ENCODE measurements at places on chromosomes 1 and 21.

GRCh38 chr1:229893762-229894444 is 173.1 kb upstream of the GALNT2 start:
- no peak for DNase-seq

- DNase-seq: no peak
Observed at GRCh38 chr1:42145764-42146625, 7.2 kb upstream of the GUCA2B start.

GRCh38 chr1:220706480-220706879 is 16.3 kb downstream of the C1orf115 start:
- no peak for DNase-seq

GRCh38 chr1:223421676-223422075 is 28.5 kb downstream of the CCDC185 start:
- DNase-seq: no peak

DNA sequence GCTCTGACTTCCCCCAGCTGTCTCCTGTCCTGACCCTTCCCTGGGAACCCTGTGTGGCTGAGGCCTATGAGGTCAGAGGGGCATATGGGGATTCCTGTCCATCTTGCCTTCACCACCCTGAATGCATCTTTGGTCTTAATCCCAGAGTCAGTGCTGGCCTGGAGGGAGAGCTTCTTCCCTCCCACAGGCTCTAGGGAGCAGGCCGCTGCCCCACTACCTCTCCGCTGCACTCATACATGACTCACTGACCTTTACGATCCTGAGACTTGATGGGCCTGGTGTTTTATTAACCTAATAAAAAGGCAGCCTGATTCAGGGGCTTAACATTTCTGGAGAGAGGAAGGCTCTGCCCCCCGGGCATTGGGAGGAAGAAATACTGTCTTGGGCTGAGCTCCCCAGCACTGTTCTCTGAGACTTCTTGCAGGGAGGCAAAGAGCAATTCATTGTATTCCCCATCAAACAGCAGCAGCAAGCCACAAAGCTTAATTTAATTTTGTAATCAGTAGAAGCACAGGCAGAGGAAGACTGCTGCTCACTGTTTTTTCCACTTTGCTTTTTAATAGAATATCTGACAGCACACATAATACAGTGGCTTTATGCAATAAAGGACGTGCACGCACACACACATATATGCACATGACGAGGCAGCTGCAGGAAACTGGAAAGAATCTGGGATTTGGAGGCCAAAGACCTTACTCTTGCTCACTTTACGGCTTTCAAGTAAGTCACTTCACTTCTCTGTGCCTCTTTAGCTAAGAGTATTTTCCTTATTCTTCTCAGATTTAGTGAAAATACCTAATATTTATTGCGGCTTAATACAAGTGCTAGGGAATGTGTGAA is 89.2 kb upstream of the GRIK3 start:
- peak; percentile 10 for DNase-seq

GRCh38 chr1:212203630-212204029 is 81.6 kb upstream of the PPP2R5A start:
- no peak for DNase-seq

DNA sequence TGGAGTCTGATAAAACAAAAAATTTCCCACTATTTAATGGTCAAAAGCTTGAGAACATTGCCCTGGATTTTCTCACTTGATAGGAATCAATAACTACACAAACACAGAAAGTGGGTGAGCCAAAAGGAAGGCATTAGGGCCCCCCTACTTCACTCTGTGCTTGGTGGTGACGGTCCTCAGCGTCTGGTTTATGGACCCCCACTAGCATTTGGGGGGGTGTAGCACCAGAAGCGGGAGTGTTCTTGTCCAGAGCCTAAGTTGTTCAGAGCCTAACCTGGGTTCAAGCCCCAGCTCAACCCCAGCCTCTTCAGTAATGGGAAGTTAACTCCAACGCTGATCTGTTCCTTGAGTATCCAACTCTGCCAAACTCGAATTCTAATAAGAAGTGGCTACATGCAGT is 33.1 kb downstream of the STPG1 start:
- DNase-seq: no peak

GRCh38 chr1:97647776-97648175 is 273.1 kb downstream of the DPYD start:
- DNase-seq: no peak

- no peak for DNase-seq
Observed at GRCh38 chr1:63770381-63770780, 3.4 kb upstream of the ROR1 start.

GRCh38 chr1:162302306-162303003 is 74.2 kb downstream of the SPATA46 start:
- DNase-seq: no peak

GRCh38 chr1:21396516-21396915 is 43.4 kb upstream of the NBPF3 start:
- no peak for DNase-seq

DNA sequence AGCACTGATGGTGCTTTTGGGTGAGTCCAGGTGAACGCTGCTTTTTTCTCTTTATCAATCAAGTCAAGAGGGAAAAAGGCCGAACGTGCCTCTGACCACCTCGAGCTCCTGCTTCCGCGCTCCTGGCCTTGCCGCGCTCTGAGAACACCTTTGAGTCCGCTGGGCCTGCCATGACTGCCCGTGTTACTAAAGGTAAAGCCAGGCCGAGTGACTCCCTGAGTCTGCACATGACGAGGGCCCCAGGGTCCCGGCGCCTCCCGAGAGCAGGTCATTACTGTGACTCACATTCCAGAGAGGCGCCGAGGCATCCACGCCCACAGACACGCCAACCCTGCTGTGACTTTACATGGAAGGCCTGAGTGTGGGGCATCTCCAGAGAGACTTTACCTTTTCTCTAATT is 11.1 kb downstream of the POFUT2 start:
- no peak for DNase-seq

GRCh38 chr21:46050668-46051378 is 47.1 kb upstream of the COL6A2 start:
- no peak for DNase-seq

- no peak for DNase-seq
Observed at GRCh38 chr1:30173560-30173959, 549.8 kb downstream of the MATN1 start.

DNA sequence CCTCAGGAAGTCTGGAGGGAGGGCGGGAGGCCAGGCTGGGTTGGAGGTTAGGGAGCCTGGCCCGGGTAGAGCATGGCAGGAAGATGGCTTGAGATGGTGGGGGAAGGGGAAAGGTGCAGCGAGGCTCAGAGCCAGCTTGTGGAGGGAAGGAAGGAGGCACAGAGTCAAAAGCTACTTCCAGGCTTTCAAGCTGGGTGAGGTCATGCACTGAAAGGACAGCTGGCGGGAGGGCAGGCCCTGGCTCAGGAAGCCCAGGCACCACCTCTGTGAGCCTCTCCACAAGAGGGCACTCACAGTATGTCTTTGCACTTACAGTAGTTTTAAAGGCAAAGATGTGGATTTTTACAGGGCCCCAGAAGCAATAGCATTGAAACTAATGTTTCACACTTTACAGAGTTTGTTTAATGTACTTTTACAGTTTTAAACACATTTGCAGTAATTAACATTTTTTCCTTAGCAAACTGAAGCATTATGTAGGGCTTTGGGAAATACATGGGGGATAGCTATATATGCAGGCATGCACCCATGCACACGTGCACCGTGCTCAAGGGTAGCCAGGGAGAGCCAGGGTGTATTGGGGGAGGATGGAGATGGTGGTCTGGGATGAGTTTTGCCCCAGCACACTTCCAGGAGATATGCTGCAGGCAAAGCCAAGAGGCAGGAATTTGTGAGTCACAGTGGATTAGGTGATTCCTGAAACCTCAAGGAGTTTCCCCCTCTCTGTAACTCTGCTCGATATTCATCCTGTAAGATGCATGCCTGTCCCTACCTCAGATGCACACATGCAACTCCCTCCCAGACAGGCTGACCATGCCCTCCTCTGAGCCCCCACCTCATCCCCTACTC is 6.1 kb upstream of the ADAM15 start:
- peak; percentile 68 for DNase-seq

- DNase-seq: no peak
Observed at GRCh38 chr1:25707280-25708016, 90.9 kb downstream of the MAN1C1 start.

DNA sequence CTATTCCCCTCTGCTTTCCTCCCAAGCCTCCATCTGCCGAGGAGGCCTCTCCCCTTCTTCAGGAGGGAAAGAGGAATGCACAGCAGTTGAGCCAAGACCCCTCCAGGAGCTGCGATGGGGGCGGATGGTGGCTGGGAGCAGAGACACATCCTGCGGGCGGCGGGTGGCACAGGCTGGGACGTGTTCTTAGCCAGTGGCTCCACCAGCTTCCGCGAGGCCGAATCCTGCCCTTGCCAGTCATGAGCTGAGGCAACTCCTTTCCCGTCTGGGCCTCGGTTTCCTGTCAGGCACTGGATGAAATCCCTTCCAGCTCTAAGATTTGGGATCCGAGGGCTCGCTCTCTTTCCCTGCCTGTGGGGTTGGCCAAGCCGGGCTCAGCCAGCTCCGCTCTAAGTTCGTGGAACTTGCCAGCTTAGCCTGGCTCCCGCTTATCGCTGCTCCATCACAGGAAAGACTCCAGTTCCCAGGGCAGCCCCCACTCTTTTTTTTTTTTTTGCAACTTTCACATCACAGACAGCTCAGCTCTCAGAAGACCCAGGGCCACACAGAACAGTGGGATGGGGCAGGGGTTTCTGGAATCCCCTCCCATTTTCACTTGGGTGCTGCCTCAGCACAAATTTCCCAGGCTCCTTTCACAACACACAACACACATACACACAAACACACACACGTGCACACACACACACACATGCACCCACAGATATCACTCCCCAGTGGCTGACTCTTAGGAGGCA is 506 bp downstream of the MYOM3 start:
- DNase-seq: no peak

GRCh38 chr1:3441410-3441847 is 13.0 kb upstream of the ARHGEF16 start:
- no peak for DNase-seq

DNA sequence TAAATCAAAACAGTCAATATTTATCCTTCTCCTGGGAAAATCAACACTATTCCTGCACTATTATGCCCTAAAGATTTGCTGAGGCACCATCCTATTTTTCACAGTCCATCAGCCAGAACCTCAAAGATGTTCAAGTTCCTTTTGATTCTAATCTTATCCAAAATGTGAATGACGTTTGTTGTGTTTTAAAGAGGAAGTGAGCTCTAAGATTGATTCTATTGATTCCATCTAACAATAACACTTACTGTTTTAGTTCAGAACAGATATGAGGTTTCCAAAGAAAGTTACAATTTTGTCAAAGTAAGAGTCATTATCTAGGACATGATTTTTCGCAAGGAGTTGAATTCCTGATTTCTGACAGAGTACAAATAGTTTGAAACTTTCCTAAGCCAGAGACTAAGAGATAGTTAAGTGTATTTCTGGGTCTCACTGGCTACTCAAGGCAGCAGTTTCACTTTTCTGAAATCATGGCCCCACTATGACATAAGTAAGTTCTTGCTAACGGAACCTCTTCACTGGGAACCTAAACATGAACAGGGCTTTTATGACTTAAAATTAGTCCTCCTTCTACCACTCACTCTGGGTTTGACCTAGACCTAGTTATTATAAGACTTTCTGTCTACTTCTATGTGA is 84.7 kb downstream of the LHX9 start:
- no peak for DNase-seq

DNA sequence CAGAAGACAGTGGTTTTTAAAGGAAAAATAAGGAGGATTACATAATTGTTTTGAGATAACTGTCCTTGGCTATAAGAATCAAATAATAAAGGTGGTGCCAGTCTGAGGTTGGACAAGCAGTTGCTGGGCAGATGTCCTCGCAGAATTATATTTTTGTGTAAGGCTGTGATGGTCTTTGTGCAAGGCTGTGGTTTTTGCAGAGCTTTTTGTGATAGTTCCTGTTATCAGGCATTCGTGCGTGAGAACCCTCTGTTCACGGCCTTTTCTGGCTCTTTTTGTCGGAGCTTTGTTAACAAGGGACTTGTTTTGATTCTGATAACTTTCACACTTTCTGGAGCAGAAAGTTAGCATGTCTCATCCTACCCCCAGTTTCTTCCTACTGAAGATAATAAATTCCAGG is 33.4 kb downstream of the SH3BP5L start:
- DNase-seq: no peak

DNA sequence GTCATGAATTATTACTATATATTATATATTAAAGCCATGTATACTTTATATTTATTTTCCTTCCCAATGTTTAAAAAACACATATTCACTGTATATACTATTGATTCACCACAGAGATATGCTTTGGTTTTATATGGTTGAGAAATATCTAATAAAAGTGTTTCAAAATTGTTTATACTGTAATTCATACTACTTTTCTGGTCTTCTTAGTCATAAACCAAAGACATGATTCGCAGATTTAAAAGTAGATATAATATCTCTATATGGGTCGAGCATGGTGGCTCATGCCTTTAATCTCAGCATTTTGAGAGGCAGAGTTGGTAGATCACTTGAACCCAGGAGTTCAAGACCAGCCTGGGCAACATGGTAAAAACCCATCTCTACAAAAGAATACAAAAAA is 738.4 kb downstream of the USP25 start:
- no peak for DNase-seq

GRCh38 chr1:207755846-207756693 is 4.2 kb downstream of the CD46 start:
- DNase-seq: peak; percentile 38

- peak; percentile 26 for DNase-seq
Observed at GRCh38 chr1:26164036-26164860, 4.5 kb downstream of the C1orf232 start.

GRCh38 chr1:232250838-232251237 is 379.1 kb downstream of the SIPA1L2 start:
- no peak for DNase-seq

- DNase-seq: no peak
Observed at GRCh38 chr1:78339490-78339889, 151.3 kb upstream of the PTGFR start.

- no peak for DNase-seq
Observed at GRCh38 chr1:51326839-51327238, 3.5 kb downstream of the TTC39A start.

DNA sequence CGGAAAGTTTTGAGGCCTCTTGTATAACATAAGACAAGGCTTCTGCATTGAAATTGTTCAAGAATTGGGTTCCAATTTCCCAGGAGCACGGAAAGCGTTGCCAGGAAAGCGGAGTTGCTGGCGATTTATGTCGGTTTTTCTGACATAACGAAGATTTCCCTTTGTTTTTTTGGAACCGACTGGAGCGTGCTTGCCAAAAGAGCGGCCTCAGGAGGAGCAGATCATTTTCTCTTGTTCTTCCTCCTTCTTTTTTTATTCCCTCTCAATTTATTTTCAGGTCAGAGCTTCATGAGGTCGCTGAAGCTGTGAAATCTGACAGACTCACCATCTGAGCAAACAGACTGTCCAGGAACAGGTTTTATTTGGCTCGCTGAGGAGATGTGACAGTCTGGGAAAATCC is 275.5 kb downstream of the CAMTA1 start:
- no peak for DNase-seq
